Stimulated activated CD4-positive, alpha-beta T cell treated with anti-CD3 and anti-CD28 coated beads, Interleukin-1b, Interleukin-23, amount 100 ng/mL, for 1 hour (primary cell): ENCODE measurements at places on chromosomes 7 and 10.

DNA sequence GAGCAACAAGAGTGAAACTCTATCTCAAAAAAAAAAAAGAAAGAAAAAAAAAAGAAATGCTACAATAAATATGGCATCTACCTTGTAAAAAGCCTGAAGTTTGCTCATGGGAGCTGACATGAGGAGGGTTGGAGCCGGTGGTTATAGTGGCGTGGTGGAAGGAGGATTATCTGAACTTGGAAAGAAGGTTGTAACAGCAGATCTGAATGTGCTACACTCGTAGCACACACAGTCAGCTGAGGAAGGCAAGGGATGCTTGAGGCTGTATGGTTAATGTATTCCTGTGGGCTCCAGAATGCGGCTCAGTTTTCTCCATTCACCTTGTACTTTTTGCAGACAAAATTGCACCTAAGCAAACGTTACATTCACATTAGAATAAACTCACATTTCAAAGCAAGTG lies 390.3 kb upstream of the GALNT17 start:
- no peak for DNase-seq

DNA sequence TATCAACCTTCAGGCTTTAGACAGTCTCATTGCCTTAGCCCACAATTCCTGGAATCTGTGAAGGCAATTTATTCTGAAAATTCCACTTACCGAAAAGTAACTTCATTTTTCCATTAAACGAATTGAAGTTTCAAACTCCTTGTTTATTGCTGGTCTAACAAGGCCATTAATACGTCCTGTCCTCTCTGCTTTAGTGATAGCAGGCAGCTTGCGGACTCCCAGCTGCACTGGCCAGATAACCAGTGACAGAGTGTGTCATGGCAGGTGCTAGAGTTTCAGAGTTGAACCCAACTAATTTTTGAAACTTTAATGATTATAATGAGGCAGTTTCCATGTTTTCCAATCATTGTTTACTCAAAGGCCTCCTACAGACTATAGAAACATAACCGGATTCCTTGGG lies 31.1 kb downstream of the LOXL4 start:
- DNase-seq = no peak

GRCh38 chr7:158531661-158532060 lies 56.0 kb downstream of the PTPRN2 start:
- no peak for DNase-seq

DNA sequence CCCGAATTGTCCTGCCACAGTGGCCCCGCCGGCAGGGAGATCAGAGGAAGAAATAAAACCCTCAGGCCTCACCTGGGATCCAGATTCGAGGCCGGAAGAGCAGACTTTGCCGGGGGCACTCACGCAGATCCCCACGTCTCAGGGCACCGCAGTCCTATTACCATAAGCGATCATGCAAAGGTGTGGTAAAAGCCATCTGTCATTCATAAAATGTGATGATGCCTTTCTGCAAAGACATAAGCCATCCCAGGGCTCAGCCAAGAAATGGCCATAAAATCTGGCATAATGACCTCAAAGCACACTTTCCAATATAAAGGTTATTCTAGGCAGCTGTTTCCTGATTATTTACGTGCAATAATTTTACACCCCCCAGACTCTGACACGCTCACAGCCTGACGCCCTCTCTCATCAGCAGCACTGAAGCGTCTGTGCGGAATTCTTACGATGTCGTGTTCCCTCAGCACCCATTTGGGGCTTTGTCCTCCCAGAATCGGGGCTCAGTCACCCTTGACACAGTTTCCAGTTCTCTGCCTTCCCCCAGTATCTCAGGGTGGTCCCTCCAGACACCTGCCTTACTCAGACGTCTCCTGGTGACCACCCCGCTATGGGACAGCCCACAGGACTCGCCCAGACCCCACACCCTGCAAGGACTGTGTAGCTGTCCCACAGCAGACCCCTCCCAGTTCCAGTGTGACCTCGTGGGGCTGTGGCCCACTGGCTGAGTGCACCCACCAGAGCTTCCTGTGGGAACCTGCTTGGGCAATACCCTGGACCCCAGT lies 74.3 kb upstream of the FAM20C start:
- no peak for DNase-seq

DNA sequence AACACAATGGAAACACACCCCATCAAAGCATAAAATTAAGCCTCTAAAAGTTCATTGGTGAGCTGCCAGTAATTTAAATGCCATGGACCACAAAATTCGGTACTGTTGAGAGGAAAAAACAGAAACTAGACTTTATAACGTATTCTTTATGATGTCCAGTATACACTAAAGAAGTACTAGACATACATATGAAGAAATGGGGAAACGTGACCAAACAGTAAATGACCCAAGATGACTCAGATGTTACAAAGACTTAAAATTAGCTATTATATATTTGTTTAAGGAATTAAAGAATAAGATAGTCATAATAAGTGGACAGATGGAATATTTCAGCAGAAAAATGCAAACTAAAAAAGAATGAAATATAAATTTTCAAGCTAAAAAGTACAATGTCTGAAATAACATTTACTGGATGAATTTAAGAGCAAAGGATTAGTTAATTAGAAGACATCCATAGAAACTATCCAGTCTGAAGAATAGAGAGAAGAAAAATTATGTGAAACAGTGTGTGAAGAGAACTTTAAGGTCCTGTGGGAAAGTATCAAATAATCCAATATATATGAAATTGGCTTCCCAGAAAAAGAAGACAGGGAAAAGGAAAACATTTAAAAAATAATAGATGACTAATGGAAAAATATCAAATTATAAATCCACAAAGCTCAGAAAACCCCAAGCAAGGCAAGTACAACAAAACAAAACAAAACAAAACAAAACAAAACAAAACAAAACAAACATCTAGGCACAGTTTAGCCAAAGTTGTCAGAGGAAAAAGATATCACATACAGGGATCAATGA lies 69.4 kb downstream of the SAMD9 start:
- DNase-seq = no peak

- DNase-seq = no peak
Observed at GRCh38 chr10:129715805-129716204, 248.3 kb downstream of the EBF3 start.

GRCh38 chr10:133347710-133348517 lies 741 bp downstream of the PRAP1 start:
- DNase-seq = no peak

- DNase-seq = no peak
Observed at GRCh38 chr10:88840104-88840503, 11.5 kb downstream of the ANKRD22 start.

DNA sequence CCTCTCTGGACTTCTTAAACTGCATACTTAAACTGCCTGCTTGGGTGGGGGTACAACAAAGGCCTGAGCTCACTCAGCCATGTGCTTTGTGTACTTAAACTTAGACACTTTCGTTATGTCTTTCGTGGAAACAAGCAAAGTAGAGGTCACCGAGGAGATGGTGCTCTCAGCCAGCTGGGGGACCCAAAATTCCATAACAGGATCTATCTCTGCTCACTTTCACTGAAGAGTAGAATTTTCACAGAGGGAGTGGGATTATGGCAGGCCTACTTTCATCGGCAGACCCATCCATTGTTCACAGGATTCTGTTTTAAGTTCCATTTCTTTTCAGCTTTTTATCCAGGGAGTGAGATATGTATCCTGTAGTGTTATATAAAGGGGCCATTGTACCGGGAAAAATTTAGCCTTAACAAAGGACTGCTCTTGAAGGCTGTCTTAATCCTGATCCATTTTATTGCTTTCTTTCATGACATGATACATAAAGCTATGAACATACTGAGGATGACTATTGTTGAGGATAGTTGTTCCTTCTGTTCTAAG lies 370.0 kb upstream of the GHITM start:
- DNase-seq = no peak

DNA sequence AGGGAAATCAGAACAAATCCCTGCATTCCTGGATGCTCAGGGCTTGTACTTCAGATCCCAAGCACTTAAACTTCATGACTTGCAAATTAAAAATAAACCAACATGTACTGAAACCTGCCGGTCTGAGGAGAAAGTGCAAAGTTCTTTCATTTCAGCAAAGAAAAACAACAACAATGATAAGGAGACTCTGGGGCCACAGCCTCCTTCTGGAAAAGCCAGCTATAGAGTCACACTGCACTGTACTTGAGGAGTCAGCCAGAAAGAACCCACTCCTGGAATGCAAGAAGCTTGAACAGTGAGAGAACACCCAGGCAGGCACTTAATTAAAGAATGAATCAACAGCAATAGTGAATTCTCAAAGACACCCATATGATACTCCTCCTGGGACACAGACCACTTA lies 49.7 kb upstream of the TM9SF3 start:
- no peak for DNase-seq

- no peak for DNase-seq
Observed at GRCh38 chr7:131183611-131184119, 144.0 kb upstream of the MKLN1 start.

DNA sequence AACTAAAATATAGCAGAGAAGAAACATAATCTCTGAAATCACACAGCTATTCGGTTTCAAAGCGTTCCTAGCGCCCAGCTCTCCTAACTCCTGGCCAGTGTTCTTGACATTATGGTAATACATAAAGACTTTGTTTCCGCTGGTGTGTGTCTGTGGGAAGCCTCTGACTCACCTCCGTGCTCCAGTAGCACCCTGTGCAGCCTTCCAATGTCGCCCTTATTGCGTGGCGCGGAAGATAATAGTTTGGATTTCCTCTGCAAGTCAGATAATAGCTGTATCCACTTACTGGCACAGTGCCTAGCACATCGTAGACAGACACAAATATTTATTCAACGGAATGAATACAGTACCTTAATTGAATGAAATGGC lies 570 bp downstream of the BMS1 start:
- no peak for DNase-seq

DNA sequence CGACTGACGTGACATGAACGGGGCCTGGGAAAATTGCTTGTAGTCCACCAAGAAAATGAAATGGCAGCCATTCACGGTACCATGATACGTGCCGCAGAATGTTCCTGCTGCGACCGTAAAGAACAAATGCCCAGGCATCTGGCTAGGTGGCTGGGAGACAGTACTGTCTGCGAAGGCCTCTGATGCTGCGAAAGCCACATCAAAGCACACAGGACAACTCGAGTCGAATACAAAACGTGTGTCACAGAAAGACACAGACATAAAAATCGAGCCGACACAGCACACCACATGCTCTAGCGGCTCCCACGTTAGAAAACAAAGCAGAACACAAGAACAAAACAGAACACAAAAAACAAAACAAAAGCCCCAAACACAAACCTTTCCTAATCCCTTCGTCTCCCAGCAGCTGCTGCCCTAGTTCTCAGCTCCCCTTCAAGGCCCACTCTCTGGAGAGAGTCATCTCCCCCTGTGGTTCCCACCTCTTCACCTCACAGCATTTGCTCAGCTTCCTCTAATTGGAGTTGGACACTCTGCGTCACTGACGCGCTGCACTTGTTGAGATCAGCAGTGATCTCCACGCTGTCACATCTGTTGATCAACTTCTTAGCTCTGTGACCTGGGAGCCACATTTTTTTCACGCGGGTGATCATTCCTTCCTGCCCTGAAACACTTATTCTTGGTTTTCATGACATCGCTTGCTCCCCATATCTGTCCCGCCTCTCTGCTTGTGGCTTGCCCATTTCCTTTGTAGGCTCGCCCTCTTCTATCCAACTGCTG lies 112.2 kb downstream of the CLEC2L start:
- DNase-seq = no peak

GRCh38 chr10:20105236-20105635 lies 289.0 kb downstream of the PLXDC2 start:
- DNase-seq = no peak

- DNase-seq = no peak
Observed at GRCh38 chr7:66281678-66282590, 76.8 kb downstream of the TPST1 start.

GRCh38 chr7:122942059-122942458 lies 53.4 kb downstream of the TAS2R16 start:
- no peak for DNase-seq

DNA sequence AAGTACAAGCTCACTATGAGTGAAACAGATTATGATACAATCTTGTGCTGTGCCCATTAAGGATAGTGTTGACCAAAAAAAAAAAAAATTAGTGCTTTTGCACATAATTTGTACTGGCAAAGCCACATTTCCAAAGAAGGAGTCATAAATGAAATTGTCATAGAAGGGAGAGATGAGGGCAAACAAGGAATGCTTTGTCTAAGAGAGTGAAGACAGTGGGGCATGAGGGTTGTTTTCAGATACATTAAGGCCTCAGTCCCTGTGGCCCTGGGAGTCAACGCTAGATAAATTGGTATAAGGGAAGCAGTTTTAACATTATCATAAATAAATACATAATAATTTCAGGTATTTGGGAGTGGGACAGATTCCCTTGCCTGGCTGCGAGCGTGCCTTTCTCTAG lies 267.5 kb upstream of the PRKCQ start:
- no peak for DNase-seq

DNA sequence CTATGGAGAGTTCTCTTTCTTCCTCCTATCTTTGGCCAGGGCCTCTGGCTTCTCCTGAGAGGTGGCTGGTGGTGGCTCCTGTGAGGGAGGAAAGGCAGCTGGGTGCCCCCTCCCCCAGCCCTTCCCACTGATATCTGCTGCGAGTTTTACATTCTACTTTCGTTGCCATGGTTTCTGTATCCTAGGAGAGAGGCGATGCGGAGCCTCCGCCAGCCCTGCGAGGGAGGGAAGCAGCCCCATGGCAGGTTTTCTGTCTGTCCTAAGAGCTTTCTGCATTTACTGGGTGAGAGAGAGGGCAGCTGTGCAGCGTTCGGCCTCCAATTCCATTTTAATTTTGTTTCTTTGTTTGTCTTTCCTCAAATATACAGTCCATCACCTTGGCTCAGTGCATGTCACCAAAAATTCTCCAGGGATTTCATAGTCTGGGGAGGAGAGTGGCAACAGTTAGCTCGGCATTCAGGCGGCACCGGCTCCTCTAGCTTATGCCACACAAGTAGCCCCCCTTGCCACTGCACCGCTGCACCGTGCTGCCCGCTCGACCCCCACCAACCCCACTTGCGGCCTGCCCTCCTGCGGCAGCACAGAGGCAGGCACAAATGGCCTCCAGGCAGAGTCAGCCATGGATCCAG lies 20.4 kb downstream of the DNAJB12 start:
- DNase-seq = no peak

DNA sequence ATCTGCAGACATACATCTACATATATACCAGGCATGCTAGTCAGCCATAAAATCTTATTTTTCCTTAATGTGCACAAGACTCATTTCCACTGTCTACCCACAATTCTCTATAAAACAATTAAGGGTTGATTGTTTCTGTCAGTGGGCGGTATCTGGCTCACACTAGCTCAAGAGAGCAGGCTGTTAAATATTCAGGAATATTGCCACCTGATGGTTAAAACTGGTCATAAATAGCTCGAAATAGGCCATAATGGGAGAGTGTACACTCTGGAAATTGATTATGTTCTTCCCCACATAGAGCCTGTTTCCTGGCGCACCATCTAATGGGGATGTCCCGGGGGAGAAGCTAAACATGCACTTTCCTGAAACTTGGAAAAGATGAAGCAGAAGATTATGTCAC lies 620.6 kb upstream of the ANKRD30A start:
- no peak for DNase-seq

DNA sequence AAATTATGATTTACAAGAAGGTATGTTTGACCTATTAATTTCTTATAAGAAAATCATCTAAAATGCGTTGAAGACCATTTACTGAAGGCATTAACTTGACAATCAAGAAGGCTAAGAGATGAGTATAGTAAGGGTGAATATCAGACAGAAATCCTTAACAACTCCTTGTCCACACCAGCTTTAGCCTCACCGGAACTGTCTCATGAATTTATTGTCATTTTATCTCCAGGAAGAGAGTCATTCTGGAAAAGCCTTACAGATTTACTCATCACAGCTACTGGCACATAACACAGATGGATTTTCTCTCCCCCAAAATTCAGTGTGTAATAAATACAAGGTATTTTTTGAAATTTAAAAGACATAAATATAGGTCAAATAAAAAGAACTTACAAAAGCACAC lies 129.4 kb upstream of the LSM8 start:
- no peak for DNase-seq

GRCh38 chr7:158784270-158784669 lies 45.0 kb downstream of the ESYT2 start:
- no peak for DNase-seq
